ENCODE measurements at places on chromosomes 5 and 9.

DNA sequence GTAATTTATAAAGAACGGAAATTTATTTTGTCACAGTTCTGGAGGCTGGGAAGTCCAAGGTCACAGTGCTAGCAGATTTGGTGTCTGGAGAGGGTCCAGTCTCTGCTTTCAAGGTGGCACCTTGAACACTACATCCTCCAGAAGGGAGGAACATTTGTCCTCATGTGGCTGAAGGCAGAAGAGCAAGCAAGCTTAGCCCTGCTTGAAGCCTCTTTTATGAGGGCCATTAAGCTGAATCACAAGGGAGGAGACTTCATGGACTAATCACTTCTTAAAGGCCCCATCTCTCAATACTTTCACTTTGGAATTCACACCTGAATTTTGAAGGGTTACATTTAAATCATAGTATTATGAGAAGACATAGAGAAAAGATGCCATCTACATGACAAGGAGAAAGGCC is 215.4 kb upstream of the NFIL3 start:
- no peak for DNase-seq

GRCh38 chr9:35172878-35173277 is 11.1 kb downstream of the UNC13B start:
- no peak for DNase-seq

- DNase-seq, result no peak
These were observed 26.5 kb downstream of the FGF1 start for GRCh38 chr5:142659405-142659804.

DNA sequence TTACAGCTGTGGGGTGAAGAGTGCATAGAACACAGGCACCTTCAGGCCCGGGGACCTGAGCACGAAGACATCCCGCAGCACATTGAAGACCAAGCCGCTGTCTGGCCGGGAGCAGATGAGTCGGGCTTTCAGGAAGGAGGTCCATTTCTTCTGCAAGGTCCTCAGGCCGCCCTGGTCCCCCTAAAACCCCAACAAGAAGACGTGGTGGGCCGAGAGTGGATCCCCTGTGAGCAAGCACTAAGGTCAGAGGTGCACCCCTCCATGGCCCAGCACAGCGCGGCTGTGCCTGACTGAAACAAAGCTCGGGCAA is 70.5 kb downstream of the SECISBP2 start:
- DNase-seq, result no peak

DNA sequence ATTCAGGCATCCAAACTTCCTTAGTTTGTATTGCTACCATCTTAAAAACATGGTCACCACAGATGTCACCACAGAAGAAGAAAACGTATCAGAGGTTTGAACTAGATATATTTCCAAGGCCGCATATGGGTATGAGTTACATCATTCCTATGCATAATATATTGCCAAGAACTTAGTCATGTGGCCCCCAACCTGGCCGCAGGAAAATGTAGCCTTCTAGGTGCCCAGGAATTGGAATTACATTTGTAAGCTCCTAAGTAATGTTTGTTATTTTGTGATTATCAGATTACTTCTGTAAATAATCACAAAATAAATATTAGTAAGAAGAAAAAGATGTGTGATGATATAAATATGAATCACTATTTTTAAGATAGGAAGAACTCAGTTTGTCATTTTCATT is 351.4 kb downstream of the ISL1 start:
- no peak for DNase-seq

DNA sequence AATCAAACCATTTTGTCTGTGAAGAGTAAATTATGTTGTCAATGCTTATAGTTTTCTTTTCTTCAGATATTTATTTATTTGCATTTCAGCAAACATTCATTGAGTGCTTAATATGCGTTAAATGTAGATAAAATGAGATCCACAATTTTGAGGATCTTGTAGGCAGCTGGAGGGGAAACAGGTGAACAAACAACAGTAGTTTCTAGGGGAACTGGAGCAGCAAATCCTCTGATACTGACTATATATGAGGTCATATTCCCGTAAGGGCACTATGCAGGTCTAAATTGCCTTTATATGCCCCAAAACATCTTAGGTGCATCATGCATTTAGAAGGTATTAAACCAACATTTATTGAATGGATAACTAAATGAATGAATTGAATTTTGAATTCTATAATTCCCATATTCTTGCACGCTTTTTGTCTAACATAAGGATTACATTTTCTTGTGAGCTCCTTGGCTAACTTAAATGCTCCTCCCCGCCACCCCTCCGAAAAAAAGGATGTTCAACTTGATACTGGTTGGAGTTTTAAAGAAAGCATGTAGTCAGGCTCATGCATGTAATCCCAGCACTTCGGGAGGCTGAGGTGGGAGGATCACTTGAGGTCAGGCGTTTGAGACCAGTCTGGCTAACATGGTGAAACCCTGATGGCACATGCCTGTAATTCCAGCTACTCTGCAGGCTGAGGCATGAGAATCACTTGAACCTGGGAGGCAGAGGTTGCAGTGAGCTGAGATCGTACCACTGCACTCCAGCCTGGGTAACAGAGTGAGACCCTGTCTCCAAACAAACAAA is 299.8 kb downstream of the TMEM38B start:
- peak; percentile 12 for DNase-seq

DNA sequence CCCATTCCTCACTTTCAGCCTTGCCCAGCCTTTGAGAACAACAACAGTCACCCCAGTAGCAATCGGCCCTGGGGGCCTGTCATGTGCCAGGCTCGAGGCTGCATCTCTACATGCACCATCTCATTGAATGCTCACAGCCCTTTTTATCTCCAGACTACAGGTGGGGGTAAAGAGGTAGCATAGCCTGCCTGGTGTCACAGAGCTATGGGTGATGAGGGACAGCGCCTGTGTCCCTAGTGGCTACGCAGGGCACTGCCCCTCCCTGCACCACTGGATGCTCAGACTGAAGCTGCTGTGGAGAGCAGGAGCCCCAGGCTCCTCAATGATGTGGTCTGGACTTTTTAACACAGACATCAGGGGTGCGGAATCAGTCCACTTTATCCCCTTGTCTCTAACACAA is 2.8 kb downstream of the CAMK2A start:
- DNase-seq, result no peak

- no peak for DNase-seq
These were observed 220.6 kb downstream of the C9orf50 start for GRCh38 chr9:129400001-129400970.

DNA sequence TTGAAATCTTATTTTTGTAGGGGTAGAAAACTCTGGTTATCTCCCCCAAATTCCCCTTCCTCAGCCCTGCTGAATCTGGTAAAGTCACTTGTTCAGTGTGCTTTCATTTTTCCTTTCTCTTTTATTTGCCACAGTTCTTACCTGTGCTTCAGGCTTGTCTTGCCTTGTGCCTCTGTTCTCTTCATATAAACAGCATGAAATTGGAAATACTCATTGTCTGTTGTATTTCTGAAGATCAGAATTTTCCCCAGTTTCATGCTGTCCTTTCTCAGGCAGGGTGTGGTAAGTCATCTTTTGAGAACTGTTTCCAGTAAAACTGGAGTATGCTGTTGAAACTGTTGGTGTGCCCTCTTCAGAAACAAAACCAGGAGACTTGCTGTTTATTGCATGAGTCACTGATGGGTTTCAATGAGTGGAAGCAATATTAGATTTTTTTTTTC is 7.0 kb downstream of the PAM start:
- DNase-seq, result peak; percentile 23

- no peak for DNase-seq
These were observed 17.9 kb downstream of the SLCO4C1 start for GRCh38 chr5:102278231-102278630.

DNA sequence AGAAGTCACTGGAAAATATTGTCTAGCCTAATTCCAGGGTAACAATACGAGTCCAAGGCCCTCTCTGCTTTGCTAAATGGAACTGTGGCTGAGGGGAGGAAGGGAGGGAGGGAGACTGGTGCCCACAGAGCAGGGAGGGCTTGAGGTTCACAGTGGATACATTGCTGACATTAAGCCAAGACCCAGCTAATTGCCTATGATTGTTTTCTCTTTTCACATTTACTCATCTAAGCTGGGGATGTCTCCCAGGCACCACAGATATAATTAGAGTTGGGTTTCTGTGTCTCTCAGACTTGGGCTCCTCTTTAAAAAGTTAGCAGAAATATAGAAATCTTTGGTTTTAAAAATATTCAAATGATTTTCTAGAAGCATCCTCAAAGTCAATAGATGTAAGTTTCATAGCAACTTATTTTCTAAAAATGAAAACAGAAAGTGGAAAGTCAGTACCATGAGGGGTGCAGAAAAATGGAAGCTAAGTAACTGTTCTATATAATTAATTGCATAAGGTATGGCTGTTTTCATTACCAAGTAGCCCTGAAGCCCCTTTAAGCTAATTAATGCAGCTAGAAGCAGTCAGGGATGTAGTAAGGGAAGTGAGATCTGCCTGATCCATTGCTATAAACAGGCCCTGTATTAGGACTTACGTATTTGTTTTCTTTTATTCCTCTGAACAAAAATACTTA is 259.8 kb downstream of the NDUFS4 start:
- no peak for DNase-seq

DNA sequence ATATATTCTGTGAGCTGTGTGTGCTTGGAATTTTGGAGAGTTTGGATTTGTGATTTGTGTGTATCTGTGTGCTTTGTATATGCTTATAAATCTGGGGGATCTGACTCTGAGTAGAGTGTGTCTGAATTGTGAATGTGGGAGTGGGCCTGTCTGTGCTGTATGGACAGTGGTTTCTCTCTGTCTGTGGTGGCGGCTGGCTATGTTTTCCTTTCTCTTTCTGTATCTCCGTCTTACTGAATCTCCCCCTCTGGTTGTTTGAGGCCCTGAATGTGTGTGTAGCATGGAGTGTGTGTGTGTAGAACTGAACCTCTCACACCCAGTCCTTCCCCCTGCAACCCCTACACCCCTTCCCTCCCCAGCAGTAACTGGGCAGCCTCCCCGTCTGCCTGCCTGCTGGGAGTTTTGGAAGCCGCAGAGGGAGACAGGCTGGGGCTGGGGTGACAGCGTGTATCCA is 4.7 kb downstream of the CXXC5 start:
- no peak for DNase-seq

DNA sequence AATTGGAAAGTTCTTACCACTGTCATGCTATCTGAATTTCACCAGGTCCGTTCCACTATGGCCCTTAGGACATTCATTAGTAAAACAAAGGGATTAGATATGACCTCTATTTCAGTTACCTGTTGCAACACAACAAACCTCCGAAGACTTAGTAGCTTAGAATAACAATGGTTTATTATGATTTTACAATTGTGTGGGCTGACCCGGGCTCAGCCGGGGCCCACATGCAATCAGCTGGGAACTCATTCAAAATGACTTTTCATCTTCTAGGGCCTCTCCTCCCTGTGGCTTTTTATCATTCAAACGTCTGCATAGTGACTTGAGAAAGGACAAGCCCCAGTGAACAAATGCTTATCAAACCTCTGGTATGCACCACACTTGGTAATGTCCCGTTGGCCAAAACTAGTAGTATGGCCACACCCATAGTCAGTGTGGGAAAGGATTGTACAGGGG is 2.3 kb upstream of the FBXW11 start:
- DNase-seq, result no peak

GRCh38 chr5:59483971-59484472 is 409.5 kb downstream of the PDE4D start:
- DNase-seq, result no peak

DNA sequence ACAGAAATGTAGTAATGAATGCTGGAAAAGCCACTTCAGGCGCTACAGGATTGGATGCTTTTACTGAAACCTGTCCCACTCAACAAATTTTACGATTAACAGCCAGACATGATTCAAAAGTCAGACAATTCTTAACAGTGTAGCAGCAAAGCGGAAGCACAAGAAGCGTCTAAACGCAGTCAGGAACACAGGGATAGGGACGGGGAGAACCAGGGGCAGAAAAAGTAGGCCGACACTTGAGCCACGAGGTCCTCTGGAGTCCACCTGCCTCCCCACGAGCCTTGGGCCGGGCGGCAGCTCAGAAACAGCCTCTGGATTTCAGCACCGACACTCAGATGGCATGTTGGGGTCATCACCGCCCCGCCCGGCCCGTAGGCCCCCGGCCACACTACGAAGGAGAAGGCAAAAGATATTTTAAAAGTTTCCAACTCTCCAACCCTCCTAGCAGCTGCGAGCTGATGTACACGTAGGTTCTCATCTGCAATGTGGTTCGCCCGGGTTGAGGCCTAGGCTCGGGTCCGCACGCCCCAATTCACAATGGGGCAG is 615 bp downstream of the RACK1 start:
- no peak for DNase-seq

- DNase-seq, result no peak
These were observed 360.6 kb downstream of the OSTF1 start for GRCh38 chr9:75448955-75449354.

DNA sequence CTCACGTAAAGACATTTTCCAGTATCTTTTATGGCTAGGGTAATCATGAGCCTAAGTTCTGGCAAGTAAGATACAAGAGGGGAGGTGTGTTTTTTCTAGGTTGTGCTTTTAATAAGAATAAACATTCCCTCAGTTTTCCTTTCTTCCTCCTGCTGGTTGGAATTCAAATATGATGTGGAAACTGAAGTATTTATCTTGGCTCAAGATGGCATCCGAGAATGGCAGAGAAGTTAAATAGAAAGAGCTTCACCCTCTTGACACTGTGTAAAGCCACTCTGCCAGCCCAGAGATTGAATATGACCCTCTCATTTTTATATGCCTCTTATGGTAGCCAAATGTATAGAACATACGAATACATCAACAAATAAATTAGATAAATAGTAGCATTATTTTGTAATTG is 438.4 kb downstream of the ISL1 start:
- DNase-seq, result no peak

DNA sequence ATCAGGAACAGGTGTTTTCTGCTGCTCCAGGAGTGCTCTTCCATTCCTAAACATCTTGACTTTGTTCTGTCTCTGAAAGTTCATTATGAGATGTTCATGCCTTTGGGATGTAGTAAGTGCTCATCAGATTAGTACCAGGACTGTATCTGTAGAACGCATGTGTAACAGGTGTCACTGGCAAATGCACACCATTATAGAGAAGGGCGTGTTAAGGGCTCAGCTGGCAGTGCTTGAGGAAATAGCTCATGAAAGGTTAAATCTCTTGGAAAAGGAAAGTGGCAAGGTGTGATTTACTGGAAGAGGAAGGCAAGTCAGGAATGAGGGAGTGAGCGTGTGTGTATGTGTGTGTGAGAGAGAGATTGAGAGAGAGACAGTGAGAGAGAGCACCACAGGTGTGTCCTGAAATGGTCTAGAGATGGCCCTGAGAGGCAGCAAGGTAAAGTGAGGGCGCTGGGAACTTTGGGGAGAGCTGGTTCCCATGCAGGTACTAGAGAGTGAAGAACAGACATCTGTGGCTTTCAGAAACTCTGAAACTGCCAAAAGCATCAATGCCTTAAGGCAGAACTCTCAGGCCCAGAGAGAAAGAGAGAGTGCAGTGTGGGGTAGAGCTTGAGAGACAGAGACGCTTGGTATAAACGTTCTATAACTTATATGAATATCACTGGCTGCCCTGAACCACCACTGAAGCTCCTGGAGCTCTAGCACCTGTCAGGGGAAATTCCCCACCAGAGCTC is 13.7 kb upstream of the CXCL14 start:
- no peak for DNase-seq

GRCh38 chr9:81529556-81530193 is 159.7 kb downstream of the TLE1 start:
- no peak for DNase-seq

DNA sequence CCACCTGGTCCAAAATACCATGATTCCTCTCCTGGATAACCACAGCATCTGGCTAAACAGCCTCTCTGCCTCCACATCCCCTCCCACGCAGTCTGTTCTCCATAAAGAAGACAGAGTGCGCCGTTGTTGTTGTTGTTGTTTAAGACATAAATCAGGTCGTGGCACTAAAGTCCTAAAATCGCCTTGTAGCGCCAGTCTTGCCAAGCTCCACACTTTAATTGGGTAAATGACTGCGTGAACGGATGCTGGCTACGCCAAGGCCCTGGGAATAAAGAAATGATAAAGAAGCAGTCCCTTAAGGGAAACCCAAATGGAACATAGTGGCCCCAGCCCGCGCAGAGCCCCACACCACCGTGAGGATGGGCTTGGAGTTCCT is 364 bp upstream of the SFXN1 start:
- peak; percentile 51 for DNase-seq
